Germinal center (tissue), 1 donor: ENCODE measurements at places on chromosomes 13 and 19.

DNA sequence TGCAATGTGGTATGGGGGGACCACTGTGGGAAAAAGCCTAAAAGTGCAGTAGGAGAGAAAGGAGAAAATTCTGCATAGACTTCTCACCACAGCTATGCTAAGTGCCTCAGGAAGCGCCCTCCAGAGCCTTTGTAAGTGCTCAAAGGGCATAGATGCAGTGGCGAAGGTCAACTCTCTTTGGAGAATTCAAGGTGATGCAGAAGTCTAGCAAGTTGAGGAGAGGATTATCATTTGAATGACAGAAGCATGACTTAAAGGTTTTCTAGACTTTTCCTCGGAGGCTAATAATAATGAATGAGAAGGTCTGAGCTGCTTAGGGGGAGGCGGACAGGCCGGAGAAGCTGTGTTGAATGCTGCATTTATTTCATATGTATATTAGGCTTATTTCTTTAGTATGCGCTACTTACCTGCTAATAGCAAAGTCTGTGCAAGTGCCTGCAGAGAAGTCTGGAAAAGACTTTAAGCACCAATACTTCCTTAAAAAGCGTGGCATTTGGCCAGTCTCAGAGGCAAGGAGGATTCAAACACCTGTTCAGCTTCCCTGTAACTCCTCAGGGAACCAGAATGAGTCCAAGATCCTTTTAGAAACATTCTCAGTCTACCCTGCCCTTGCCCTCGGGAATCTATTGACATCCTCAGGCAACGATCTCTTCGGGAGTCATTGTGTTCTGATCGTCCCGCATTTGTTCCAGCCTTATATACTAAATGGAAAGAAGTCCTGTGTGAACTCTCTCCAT lies 56.2 kb downstream of the FLT1 start:
- DNase-seq, result no peak

DNA sequence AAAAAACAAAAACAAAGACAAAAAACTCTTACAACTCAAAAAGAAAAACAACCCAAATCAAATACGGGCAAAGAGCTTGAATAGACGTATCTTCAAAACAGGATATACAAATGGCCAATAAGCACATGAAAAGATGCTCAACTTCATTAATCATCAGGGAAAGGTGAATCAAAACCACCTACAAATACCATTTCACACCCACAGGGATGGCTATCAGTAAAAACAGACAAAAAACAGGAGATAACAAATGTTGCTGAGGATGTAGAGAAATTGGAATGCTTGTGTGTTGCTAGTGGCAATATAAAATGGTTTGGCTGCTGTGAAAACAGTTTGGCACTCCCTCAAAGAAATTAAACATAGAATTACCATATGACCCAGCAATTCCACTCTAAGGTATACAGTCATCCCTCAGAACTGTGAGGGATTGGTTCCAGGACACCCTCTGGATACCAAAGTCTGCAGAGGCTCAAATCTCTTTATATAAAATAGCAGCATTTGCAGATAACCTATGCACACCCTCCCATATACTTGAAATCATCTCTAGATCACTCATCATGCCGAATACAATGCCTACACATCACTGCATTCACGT lies 29.7 kb downstream of the MLLT1 start:
- no peak for DNase-seq

DNA sequence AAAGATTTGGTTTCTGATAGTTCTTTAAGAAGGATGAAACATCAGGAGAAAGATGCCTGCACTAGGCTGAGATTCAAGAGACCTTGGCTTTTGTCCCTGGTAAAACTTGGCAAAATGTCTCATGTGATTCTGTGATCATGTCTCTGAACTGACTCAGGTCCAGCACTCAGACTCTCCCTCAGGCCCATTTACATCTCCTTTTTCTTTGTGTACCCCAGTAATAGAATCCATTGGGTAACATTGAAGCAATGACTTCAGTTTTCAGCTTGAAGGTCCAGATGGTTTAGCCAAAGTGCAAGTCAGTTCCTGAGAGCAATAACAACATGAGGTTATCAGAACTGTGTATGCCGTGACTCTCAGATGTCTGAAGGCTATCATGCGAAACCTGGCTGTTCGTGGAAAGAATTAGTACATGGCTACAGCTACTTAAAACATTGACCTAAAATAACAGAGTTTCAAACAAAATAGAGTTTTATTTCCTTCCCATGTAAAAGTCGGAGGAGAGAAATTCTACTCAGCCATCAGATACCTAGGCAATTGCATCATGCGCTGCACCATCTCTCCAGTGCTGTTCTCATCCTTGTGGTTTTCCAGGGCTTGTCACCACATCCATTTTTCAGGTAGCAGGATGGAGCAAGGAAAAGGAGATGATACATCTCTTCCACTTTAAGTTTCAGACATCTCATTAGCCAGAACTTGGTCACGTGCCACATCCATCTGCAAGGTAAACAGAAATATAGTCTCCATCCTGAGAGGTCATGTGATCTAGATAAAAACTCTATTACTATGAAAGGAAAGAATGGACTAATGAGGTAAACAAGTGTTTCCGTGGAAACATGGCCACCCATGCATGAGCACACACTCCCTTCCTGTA lies 117.3 kb downstream of the POSTN start:
- no peak for DNase-seq

DNA sequence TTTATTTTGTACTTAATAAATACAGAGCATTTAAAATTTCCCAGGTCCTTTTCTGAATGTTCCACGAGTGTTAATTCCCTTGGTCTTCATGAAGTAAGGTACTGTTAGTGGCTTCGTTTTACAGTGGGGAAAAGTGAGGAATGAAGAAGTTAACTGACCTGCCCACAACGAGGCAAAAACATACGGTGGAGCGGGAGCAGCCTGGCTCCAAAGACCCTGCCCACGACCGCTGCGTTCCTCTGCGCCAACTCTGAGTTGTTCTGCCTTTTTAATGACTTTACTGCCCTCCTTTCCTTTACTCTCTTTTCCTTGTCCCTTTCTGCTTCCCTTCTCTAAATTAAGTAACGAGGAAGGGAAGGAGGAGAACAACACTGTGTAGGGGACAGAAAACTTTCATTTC lies 392.9 kb downstream of the PCDH9 start:
- DNase-seq, result no peak

DNA sequence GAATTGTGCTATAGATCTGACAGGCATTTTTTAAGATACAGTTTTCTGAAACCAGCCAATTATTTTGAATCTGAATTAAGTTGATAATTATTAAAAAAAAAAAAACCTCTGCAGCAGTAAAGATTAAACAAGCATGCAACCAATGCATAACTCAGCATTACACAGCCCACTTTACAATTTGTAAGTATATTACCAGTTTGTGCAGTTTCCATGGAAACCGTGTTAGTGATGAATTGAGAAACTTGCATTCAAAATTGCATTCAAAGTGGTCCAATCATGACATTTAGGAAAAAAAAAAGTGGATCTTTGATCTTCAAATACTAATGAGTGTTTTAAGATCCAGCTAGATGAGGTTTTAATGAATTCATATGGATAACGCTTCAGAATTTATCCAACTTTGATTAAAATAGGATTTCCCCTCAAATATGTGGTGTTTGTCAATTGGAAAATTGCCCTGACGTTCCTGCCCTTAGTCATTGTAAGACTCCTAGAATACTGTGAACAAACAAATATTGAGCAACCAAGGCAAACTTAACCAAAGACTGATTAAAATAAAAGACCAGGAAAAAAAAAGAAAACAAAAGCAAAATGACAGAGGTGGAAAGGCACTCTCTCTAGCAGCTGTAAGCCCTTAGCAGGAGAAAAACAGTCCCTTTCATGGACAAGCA lies 314.8 kb upstream of the MAB21L1 start:
- no peak for DNase-seq

GRCh38 chr13:83905641-83906040 lies 23.4 kb upstream of the SLITRK1 start:
- no peak for DNase-seq

DNA sequence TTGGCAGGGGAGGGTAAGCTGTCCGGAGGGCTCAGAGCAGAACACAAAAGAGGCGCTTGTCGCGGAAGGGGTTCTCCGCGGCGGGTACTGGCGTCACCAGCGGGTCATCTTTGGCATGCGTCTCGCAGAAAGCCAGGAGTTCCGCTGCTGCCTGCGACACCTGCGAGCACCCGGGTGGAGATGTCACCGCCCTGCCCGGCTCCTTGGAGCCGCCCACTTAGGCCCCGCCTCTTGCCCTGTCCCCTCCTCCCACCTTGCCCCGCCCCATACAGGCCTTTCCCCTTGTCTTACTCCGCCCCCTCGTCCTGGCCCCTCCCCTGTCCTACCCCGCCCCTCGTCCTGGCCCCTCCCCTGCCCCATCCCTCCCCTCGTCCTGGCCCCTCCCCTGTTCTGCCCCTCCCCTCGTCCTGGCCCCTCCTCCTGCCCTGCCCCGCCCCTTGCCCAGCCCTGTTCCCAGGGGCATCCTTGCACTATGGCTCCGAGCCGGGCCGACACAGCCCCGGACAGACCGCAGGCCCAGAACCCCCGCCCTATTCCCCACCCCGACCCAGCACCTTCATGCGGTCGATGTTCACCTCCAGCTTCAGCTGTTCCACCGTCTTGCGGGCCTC lies 1.9 kb downstream of the GNG8 start:
- peak; percentile 96 for DNase-seq

DNA sequence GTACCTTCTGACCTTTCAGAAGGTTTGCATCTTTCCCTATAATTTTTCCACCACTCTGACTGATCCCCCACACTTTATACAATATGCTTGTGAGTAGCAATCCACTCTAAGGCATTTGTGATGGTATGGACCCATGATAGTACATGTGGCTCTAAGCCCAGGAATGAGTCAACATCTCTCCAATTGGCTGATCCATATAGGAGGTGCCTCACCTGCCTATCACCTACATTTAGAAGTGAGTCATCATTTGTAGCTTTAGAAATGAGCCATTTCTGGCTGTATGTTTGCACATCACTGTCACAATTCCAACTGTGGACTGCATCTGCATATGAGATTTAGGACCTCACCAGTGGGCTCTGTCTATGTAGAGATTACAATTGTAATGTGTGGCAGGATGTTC lies 133.1 kb upstream of the ZNF91 start:
- DNase-seq, result no peak
